Aorta (tissue), 5 donors: ENCODE measurements at places on chromosomes 4 and X.

- DNase-seq: no peak
Observed at GRCh38 chr4:121061861-121062260, 10.5 kb downstream of the NDNF start.

- peak; percentile 76 for DNase-seq
Observed at GRCh38 chrX:100649550-100650356, 5.8 kb downstream of the SRPX2 start.

DNA sequence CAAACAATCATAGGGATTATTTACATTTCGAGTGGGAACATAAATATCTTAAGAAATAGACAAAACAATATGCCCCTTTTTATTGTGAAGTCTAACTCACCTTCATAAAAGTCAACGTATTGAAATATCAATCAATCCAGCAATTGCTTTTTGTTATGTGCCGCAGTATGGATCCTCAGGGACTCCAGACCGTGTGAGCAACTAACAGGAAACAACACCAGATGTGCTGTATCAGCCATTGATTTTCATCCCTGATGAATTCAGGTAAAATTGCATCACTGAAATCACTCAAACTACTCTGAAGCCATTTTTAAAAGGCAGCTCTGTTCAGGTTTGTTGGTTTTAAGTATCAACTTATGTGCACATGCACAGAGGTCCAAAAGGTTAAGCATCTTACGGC is 197.3 kb upstream of the FAT1 start:
- DNase-seq: no peak

DNA sequence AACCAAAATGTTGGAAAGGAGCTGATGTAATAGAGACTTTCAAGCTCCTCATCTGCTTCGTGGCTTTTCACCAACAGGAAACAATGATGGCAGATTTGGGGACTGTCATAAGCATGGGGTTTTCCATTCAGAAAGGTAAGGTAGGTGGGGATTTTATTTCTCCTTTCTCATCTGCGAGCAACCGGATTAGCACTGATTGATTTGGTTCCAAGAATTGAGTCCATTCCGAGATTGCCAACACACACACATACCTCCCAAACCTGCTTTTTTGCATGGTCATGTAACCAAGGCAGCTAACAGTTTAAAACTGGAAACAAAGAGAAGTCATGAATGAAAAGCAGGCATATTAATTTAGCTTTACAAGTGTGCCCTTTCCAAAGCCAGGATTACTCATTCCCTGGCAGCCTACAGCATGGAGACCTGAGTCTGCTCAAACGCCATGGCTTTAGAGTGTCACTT is 63.0 kb upstream of the LNX1 start:
- DNase-seq: peak; percentile 68

GRCh38 chrX:40207626-40208025 is 109.9 kb upstream of the BCOR start:
- no peak for DNase-seq

GRCh38 chrX:125203737-125204578 is 115.7 kb upstream of the TEX13C start:
- DNase-seq: peak; percentile 75

GRCh38 chr4:81913427-81913879 is 441.7 kb upstream of the RASGEF1B start:
- no peak for DNase-seq

- DNase-seq: no peak
Observed at GRCh38 chrX:44003975-44004374, 30.8 kb upstream of the NDP start.

DNA sequence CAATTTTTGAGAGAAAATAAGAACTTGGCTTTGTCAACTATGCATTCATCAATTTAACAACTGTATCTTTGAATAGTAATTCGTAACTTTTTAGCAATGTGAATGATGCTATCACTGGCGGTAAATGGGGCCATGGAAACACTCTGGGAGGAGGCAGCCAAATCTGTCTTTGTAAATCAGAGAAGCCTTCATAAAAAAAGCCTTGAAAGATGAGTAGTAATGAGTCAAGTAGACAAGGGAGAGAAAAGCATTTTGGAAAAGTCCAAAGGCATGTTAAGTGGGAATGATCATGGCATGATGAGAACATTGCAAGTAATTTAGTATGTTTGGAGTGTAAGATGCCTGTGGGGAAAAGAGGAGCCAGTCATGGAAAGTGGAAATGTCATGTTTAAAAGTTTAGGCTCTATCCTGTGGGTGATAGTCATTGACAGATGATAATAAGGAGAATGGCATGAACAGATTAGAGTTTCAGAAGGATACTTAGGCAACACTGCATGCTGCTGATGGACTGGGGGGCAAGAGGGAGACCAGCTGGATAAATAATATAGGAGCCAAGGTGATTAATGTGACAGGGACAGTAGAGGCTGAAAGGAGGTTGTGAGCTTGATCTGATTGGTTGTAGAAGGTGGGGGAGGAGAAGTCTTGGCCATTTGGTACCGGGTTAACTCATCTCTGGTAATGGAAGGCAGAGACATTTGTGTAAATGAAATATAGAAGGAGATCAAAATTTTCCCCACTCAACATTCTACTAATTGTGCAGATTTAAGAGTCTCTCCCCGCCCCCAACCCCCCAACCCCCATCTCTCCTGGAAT is 16.3 kb downstream of the SPRY1 start:
- DNase-seq: no peak

- no peak for DNase-seq
Observed at GRCh38 chr4:127327491-127327890, 305.3 kb upstream of the INTU start.

DNA sequence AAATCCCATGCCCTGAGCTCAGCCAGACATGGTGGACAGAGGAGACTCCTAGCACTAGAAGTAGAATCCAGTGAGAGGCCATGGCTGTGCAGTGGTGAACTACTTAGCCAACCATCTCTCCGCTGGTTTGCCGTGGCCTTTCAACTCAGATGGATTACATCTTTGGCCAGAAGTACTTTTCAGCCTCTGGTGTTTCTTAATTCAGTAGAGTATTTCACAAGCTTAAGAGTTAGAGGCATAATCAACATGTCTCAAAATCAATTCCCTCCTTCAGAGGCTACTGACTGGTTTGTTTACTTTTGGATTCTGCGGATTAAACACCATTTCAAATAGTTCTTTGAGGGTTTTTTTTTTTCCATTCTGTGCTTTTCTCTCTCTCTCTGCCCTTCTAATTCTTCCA is 91.1 kb upstream of the PGRMC2 start:
- no peak for DNase-seq

- no peak for DNase-seq
Observed at GRCh38 chr4:184421533-184422155, 52.7 kb downstream of the IRF2 start.

DNA sequence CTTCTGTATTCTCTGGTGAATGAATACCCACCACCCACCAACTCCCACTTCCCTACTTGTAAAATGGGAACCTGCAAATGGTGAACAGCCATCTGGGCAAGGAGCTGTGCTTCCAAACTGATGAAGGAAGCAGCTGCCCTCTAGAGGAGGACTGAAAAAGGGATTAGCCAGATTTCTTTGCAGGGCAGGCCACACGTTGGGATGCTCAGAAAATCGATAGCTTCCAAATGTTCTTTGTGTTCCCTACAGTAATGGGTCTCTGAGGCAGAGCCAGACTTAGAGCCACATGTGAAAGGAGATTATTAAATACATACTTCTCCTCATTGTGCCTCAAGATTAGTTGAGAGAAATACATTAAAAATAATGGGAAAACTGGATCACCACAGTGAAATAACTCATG is 39.3 kb upstream of the LPAR4 start:
- DNase-seq: no peak

GRCh38 chrX:57771689-57772088 is 91.6 kb upstream of the NLRP2B start:
- DNase-seq: no peak

DNA sequence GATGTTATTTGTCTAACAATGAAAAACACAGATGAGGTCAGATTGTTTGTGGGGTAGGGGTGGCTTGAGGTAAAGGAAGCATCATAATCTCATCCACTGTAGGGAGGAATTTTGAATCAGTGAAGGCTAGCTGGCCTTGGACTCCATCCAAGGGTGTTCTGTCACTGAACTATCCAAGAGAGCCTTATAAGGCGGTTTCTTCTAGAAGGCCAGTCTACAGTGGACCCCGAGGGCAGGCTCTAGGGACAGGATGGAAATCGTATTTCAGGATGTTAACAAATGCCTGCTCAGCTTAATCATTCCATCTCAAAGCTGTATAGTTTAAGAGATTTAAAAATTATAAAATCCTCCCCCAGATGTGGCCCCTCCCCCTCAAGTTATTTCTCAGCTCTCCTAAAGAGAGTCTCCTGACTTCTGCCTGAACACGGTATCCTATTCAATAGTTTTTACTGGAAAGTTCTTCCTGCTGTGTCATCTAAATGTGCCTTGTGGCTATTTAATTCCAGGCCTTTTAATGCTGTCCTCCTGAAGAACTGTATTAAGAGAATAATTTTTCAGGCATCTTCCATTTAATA is 8.0 kb downstream of the IGFBP7 start:
- DNase-seq: peak; percentile 71

DNA sequence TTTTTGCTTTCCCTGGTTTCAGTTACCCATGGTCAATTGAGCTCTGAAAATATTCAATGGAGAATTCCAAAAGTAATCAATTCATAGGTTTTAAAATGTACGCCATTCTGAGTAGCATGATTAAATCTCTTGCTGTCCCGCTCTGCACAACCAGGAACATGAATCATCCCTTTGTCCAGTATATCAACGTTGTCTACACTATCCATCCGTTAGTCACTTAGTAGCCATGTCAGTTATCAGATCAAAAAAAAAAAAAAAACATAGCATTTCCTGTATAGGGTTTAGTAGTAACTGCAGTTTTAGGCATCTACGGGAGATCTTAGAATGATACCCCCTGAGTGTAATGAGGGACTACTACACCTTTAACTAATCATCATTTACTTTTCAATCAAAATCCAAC is 15.1 kb downstream of the LAMP2 start:
- no peak for DNase-seq

DNA sequence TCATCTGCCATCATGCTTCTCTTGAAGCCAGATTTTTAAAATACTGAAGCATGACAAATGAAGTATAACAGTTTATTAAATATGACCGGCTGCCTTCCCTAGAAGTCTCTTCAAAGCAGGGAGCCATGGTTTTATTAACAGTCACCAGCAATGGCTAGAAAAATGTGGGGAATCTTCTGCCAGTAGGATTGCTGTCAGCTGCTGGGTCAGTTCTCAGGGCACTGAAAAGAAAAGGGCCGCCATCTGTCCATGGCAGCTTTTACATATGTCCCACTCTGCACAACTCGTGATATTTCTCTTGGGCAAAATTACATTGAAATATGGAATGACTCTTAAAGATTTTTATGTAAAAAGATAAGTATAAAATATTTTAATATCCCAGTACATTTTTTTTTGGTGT is 2.8 kb downstream of the CCNG2 start:
- no peak for DNase-seq

DNA sequence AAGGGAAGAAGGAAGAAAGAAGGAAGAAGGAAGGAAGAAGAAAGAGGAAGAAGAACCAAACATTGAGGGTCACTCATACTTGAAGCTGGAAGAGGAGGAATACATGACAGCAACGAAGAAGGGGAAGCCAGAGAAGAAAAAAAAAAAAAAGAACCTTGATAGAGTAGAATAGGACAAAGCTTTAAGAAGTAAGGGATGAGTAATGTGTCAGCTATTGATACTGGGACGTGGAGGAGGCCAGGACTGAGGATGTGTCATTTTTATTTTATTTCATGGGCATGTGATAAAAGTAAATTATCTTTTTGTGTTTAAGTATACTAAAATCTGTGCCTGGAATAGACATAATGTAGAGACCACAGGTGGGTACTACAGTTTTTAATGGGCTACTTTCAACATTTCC is 6.4 kb downstream of the EDA2R start:
- no peak for DNase-seq

DNA sequence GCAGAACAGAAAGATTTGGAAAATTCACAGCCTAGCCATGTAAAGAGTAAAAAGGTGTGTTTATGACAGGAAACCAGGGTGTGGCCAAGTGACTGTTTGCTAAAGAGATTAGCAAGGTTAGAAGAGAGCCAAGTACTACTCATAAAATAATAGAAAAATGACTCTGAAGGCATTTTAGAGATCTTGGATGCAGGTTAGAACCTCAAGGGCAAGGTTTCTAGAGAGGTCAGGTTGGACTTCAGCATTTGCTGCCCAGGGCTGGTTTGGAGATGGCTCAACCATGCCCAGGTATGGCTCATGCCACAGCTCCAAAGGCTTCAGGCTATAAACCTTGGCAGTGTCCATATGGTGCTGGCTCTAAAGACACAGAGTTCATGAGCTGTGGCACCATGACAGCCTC is 40.6 kb upstream of the ADGRA3 start:
- DNase-seq: no peak

DNA sequence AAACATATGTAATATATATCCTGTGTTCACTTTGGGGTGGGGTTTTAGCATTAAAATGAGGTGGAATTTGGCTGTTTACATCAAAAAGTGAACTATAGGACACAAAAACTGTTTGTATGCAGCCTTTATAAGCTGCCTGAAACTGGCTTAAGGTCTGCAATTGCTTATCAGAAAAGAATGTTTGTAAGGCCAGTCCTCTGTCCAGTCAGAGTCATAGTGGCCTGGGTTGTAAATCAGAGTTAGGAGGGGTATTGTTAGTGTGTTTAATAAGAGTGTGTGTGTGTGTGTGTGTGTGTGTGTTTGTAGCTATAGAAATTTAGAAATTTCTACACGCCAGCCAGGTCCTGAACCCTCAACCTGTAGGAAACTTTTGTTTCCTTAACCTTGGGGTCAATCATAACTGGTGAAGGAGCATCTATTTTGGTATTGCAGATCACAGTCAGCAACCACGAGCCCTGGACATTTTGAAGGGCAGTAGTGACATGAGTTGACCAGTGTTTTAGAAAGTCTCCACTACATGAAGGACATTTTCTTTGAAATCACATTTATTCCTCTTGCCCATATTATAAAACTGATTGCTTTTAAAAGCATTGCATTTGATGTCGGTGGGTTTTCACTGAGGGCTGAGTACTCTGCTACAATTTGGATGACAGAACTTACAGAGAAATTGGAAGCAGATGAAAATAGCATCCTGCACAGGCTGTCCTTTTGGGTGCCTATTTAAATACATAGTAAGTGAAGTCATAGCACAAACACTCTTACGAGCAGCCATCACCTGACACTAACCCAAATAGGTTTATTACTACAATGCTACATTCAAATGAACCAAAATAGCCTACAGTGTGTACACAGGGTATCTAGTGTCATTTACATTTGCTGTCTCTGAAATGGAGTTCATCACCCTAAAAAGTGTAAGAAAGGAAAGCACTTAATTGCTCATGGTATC is 11.2 kb upstream of the TMEM154 start:
- DNase-seq: no peak

DNA sequence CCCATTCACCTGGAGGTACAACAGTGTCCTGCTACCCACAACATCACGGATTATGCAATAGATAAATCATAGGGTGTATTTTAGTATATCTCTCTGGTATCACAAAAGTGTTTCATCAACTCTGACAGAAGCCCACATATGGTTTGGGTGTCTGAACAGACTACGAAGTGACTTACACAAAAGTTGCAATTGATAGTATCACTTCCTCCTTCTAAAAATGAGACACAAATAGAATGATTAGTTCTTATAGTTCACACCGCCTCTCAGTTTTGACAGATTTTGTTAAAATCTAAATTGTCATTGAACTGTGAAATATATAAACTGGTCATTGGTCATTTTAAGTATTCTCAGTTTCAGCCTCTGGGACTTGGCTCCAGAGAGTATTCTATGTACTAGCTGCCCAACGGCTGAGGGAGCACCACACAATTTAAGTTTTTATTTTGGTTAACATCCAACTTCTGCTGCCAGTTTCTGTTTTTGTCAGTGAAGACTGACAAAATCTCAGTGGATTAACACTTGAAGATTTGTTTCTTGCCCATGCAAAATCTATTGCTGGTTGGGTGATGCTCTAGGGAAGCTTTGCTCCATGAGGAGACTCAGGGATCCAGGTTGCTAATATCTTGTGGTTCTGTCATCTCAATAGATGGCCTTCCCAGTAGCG is 113.8 kb upstream of the PUDP start:
- DNase-seq: no peak
